Trophoblast cell (in vitro differentiated cells and primary cell): ENCODE measurements at places on chromosomes 2 and 18.

GRCh38 chr2:224931956-224932355 lies 110.3 kb downstream of the DOCK10 start:
- no peak for DNase-seq

GRCh38 chr2:150924878-150925277 lies 336.8 kb downstream of the RBM43 start:
- no peak for DNase-seq

- no peak for DNase-seq
These were observed 1.1 kb downstream of the CASP8 start for GRCh38 chr2:201261471-201261870.

DNA sequence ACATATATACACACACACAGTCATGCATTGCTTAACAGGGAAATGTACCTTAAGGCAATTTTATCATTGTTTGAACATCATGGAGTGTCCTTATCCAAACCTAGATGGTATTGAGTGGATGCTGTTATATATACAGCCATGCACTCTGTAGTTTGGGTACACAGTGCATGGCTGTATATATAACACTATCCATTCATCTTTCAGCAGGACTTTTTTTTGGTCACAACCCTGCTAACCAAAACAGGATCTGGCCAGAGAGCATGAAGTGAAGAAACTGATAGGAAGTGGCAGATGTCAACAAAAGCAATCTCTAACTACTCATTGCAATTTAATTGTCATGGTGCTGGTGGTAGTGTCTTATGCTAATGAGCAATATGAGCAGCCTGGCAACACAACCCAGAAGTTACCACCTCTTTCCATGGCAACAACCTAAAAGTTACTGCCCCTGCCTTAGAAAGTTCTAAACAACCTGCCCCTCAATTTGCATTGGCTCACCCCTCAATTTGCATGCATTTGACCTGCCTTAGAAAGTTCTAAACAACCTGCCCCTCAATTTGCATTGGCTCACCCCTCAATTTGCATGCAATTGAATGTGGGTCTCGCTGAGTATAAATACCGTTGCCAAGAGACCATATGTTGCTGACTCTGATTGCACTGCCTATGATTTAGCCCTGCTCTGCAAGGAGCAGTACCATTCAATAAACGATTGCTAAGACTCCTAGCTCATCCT lies 434.9 kb downstream of the DSEL start:
- DNase-seq: no peak

- no peak for DNase-seq
These were observed 104.2 kb upstream of the ODC1 start for GRCh38 chr2:10552220-10552870.

GRCh38 chr2:188984065-188984491 lies 9.9 kb downstream of the COL3A1 start:
- DNase-seq: no peak

DNA sequence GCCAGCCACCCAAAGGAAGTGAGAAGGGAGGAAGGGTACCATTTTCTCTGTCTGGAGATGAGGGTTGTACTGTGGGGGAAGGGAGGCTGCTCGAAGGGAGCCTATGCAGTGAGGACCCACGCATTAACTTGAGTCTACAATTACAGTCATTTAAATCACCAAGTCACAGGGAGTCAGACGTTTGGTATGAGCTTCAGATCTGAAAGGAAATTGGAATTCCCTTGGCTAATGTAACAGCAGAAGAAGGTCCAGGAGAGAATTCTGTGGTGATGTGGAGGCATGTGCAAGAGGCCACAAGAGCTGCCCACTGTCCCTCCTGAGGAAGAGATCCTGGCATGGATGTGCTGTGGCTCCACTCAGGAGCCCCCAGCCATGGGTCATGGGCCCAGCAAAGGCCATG lies 22.5 kb downstream of the DAPL1 start:
- no peak for DNase-seq

- peak; percentile 58 for DNase-seq
These were observed 102.2 kb upstream of the CYP1B1 start for GRCh38 chr2:38178119-38178518.

GRCh38 chr18:63646936-63647335 lies 2.9 kb upstream of the SERPINB4 start:
- peak; percentile 77 for DNase-seq

DNA sequence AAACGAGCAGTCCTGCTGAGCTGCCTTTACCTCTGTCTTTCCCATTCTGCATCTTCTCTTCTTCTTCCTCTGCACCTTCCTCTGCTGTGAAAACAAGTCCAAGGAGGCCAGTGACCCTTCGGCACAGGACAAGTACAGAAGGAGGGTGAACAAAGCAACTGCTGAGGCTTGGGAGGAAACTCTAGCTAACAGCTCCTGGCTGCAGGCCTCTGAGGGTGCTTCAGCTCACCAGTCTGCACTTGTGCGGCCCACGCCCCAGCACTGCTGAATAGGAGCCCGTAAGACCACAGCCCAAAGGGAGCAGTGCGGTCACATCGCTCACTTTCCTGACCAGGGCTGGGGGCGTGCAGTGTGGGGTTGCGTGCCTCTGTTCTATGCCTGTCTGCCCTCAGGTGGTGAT lies 42.1 kb upstream of the DNMT3A start:
- no peak for DNase-seq

- no peak for DNase-seq
These were observed 10.5 kb upstream of the SLC1A4 start for GRCh38 chr2:64978514-64979268.

GRCh38 chr2:205408696-205409095 lies 273.6 kb upstream of the NRP2 start:
- no peak for DNase-seq

GRCh38 chr2:233331536-233331935 lies 22.8 kb upstream of the DGKD start:
- DNase-seq: peak; percentile 30

GRCh38 chr2:64029116-64029665 lies 10.0 kb upstream of the VPS54 start:
- DNase-seq: no peak
